Activated CD4-positive, alpha-beta T cell treated with anti-CD3 and anti-CD28 coated beads for 36 hours (primary cell): ENCODE measurements at places on chromosomes 6 and 20. TPM values are rescaled to one million over a fixed set of nuclear protein-coding genes. Genes with fewer than 3 reads are reported as not detected.

The TENT5A gene
- 0.51 TPM for total RNA-seq

The ZKSCAN4 gene
- total RNA-seq: 3.2 TPM

DNA sequence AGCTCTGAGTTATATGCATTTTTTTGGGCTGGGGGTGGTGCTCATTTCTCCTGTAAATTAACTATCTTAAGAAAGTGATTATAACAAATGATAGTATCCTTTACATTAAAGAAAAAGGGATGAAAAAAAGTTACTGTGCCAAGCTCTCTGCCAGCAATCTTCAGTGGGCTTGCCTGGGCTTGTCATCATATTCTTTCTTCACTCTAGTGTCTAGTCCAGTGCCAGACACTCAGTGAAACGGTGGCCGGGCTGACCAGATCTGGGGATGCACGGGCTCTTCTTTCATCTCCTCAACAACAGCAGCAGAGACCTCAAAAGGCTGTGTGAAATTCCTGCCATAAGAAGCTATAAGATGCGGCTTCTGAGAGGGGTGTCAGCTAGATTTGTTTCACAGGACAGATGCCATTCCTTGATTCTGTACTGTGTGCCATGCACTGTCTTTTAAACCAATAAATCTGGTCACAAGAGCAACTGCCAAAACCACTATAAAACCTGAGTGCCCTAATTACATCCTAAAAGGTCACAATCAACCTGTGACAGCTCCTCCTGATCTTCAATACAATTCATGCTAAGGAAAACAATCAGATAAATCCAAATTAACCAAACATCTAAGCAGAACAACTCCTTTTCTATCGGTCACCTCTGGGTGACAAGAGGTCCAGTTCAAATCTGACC is 12.1 kb downstream of the EXOC2 start:
- no peaks in the 10 kb centered on the region for H3K27me3 ChIP-seq
- H3K36me3 ChIP-seq: peaks cover 28% of the 10 kb centered on the region
- H3K4me1 ChIP-seq: peaks cover 53% of the 10 kb centered on the region
- H3K4me3 ChIP-seq: no peak overlapping the region

DNA sequence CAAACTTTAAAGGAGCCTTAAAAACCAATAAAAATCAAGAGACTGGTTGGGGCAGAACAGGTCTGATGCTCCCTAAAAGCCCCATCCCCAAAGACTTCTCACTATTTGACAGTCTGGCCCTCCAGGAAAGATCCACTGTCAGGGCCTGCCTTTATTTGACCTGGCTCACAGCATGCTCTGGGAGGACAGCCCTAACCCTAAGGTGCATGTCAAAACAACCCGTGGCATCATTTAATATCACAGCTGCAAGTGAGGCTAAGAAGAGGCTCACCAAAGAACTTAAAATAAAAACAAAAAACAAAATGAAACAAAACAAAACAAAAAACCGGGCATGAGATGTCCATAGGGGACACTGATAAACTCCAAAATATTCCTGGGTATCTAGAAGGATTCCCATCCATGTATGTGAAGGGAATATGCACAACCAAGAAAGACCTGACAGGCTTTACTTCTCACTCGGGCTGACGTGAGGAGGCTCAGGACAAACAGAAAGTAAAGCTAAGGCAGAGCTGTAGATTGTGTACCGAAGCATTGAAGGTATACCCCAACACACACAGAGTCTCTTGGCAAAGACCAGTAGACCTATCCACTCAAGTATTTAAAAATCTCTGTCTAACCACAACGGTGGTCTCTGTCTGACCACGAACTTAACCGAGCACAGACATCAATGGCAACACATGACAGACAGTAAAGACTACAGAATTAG is 57.3 kb downstream of the AHI1 start:
- peaks cover 20% of the 10 kb centered on the region for H3K4me1 ChIP-seq
- no peak for DNase-seq
- H3K27ac ChIP-seq: peak overlapping the region; percentile 32

DNA sequence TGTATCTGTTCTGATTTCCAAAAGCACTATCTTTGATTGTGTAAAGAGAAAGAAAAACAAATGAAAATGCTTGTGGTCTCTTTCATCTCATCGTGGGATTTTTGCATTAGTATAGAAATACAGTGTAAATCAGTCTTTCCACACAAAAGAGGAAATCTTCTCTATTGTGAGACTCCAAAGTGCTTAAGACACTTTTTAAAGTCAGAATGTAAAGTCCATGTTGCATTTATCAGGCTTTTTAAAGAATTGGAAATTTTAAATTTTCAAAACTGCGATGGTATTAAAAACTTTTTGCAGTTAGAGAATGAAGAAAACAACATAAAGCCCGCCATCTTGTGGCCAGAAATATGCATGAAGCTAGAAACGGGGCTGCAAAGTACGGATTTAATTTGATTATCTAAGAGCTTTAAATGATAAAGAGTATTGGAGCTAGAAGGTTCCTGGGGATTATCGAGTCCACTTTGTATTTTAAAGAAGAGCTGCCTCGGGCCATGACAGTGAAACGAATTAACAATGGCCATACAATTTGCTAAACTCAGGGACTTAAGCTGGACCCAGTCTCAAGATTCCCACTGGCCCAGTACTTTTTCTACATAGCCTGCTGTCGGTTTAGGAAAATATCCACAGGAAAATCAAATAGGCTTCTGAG is 339.6 kb downstream of the ARHGAP18 start:
- H3K36me3 ChIP-seq: no peaks in the 10 kb centered on the region
- DNase-seq: peak; percentile 62
- H3K27me3 ChIP-seq: no peaks in the 10 kb centered on the region
- H3K4me1 ChIP-seq: peaks cover 19% of the 10 kb centered on the region

GRCh38 chr6:37696841-37697662 is 631 bp downstream of the MDGA1 start:
- H3K4me1 ChIP-seq: peaks cover 21% of the 10 kb centered on the region
- no peak overlapping the region for H3K27ac ChIP-seq
- peak; percentile 60 for DNase-seq

The SMOC2 gene
- not detected for total RNA-seq

The GABRR1 gene
- total RNA-seq: not detected

DNA sequence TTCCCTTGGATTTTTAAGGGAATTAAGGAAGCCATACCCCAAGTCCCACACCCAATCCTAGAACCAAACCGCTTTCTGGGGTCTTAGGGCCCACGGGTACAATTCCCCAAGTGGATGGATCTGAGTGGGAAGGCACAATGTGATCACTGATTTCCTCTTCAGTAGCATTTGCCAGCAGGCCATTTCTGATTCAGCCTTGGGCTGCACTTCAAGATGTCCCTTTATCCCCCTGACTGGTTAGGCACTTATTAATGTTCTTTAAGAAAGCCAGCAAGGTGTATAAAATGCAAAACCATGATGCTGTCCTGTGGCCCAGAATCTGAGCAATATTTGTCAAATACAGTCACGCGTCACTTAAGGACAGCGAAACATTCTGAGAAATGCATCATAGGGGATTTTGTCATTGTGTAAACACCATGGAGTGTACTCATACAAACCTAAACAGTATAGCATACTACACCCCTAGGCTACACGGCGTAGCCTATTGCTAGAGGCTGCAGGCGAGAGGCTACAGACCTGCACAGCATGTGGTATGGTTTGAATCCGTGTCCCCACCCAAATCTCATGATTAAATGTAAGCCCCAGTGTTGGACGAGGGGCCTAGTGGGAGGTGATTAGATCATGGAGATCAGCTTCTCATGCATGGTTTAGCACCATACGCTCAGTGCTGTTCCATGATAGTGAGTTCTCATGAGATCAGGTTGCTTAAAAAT is 234.2 kb downstream of the NRN1 start:
- no peak overlapping the region for H3K4me3 ChIP-seq
- no peak overlapping the region for H3K27ac ChIP-seq
- no peaks in the 10 kb centered on the region for H3K4me1 ChIP-seq
- H3K36me3 ChIP-seq: peaks cover 7% of the 10 kb centered on the region
- H3K27me3 ChIP-seq: no peaks in the 10 kb centered on the region

- H3K4me1 ChIP-seq: no peaks in the 10 kb centered on the region
- no peaks in the 10 kb centered on the region for H3K36me3 ChIP-seq
- peaks cover 14% of the 10 kb centered on the region for H3K27me3 ChIP-seq
- H3K4me3 ChIP-seq: no peak overlapping the region
Observed at GRCh38 chr6:148383658-148384368, 41.2 kb downstream of the SASH1 start.

DNA sequence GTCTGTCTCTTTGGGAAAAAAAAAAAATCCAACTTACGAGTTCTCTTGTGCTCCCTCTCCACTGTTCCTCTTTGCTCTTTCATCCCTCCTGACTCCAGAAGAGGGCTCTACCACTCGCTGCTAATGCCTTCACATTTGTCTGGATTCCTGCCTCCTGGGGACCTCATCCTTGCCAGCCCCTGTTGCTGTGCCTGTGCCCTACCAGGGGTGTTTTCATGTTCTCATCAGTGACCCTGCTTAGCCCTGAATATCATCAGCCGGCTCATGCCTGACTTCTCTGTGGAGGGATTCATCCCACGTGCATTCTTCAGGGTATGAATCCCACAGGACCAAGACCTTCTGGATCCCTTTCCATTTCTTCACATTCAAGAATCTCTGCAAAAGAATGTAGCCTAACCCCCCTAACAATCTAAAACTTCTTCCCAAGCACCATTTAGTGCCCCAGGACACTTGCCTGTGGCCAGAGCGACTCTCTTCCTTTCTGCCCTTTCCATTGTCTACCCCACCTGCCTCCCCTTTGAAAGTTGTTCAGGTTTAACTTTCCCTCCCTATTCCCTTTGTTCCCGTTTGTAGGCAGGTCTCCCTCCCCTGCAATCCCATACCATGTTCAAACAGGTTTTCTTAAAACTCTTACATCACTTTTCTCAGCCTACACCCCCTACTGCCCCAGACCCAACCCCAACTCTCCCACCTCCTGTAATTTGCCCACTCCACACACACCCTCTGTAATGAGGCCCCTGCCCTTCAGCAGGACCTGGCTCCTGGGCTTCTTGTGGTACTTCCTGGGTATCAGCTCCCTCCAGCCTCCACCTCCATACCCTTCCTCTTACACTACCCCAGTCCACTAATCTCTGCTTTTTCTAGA is 50.2 kb downstream of the RREB1 start:
- no peak overlapping the region for H3K4me3 ChIP-seq
- DNase-seq: no peak
- peaks cover 75% of the 10 kb centered on the region for H3K4me1 ChIP-seq
- no peak overlapping the region for H3K27ac ChIP-seq
- H3K36me3 ChIP-seq: peaks cover 6% of the 10 kb centered on the region

GRCh38 chr6:162736961-162737360 is 9.2 kb downstream of the PACRG start:
- H3K36me3 ChIP-seq: no peaks in the 10 kb centered on the region
- H3K27me3 ChIP-seq: peaks cover 1% of the 10 kb centered on the region
- no peak overlapping the region for H3K4me3 ChIP-seq
- DNase-seq: no peak
- H3K27ac ChIP-seq: no peak overlapping the region
- peaks cover 6% of the 10 kb centered on the region for H3K4me1 ChIP-seq

- H3K27me3 ChIP-seq: peaks cover 18% of the 10 kb centered on the region
- H3K4me1 ChIP-seq: no peaks in the 10 kb centered on the region
- no peaks in the 10 kb centered on the region for H3K36me3 ChIP-seq
Observed at GRCh38 chr20:38321959-38322598, 18.1 kb downstream of the BPI start.

GRCh38 chr6:1094306-1094705 is 217.6 kb upstream of the FOXQ1 start:
- peaks cover 14% of the 10 kb centered on the region for H3K27me3 ChIP-seq
- H3K36me3 ChIP-seq: no peaks in the 10 kb centered on the region
- H3K4me1 ChIP-seq: no peaks in the 10 kb centered on the region
- H3K27ac ChIP-seq: no peak overlapping the region

GRCh38 chr20:58967652-58968429 is 13.2 kb upstream of the NELFCD start:
- H3K27ac ChIP-seq: no peak overlapping the region
- no peak for DNase-seq
- H3K27me3 ChIP-seq: peaks cover 4% of the 10 kb centered on the region
- H3K4me3 ChIP-seq: no peak overlapping the region

The GINS1 gene
- total RNA-seq: 24.6 TPM

DNA sequence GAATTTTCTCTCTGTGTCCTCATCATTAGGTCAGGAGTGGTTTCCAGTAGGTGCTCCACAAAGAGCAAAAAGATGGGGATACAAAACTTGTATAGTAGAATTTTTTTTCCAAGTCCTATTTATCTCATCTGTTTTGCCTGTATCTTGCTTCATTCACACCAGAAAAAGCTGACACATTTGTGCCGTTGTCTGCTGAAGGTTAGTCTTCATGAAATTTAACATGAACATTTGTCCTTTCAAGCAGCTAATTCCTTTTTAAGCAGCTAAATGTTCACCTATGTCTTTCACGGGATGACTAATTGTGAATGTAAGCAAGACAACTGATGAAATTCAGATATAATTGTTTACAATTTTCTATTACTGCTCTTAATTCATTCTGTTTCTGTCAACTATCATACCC is 83.8 kb downstream of the ATXN1 start:
- H3K4me3 ChIP-seq: no peak overlapping the region
- H3K27ac ChIP-seq: no peak overlapping the region
- no peak for DNase-seq
- no peaks in the 10 kb centered on the region for H3K27me3 ChIP-seq
